ENCODE measurements at places on chromosomes 1 and 21.

DNA sequence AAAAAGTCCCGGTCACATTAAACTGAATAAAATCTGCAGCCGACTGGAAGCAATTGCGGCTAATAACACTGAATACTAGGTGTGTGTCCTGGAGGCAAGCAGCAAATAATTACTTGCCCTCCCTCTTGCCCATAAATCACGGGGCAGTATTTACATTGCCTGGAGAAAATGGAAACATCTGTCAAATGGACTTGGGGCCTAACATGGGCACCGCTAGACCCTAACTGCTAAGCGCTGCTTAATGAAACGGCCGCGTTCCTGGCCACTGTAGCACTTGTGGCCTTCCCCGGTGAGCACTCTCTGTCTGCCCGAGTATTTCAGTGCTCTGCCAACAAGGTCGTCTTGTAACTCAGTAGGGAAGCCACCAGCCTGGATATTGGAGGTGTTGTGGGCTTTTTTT, 23.9 kb upstream of the KNCN start:
- DNase-seq = no peak

DNA sequence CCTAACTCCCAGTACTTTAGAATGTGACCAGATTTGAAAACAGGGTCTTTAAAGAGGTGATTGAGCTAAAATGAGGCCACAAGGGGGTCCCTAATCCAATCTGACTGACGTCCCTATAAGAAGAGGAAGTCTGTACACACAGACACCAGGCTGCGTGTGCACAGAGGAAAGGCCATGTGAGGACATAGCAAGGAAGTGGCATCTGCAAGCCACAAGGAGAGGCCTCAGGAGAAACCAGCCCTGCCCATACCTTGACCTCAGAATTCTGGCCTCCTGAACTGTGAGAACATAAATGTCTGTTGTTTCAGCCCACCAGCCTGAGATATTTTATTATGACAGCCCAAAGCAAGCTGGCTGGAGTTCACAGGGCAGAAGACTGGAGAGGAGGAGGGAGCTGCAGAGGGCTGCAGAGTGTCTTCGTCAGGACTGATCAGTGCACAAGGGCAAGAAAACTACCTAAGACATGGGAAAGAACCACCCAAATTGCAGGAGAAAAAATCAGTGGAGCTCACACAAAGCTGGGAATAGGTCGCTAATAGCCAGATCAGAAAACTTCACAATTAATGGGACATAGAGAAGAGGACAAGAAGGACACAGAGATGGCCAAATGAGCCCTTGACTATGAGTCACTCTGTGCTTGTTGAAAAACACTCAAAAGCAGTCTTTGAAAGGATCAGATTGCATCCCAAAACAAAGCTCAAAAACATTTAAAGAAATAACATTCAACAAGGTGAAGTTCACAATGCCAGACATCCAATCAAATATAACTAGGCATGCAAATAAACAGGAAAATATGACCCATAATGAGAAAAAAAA, 14.1 kb upstream of the WNT9A start:
- DNase-seq = no peak

- no peak for DNase-seq
These were observed 218.6 kb downstream of the SLC44A5 start for GRCh38 chr1:75392278-75392677.

- no peak for DNase-seq
These were observed 6.8 kb downstream of the RPE65 start for GRCh38 chr1:68442822-68443556.

DNA sequence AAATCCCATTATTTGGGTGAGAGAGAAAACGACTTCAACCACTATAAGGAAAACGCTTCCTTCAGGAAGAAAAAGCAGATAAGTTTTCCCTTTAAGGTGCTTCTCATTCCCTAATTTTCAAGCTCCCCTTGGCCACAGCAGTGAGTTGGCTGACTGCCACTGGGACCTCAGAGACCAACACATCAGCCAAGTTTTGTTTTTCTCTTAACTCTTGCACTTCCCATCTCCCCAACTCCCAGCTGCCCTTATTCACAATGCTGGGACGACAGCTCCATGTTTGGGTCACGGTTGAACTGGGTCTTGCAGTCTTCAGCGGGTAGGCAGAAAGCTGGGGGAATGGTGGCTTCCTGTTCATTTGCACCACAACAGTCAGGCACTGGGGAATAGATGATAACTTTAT, 18.9 kb downstream of the SGIP1 start:
- DNase-seq = no peak

- no peak for DNase-seq
These were observed 27.4 kb downstream of the ARHGEF16 start for GRCh38 chr1:3481836-3482375.

All from activated T-cell treated with anti-CD3 and anti-CD28 coated beads for 48 hours (primary cell).